ENCODE measurements at places on chromosomes 12 and 14.

GRCh38 chr12:104063712-104064030 is 660 bp upstream of the HCFC2 start:
- DNase-seq = no peak

- DNase-seq = no peak
Observed at GRCh38 chr12:26135571-26135970, 10.7 kb upstream of the BHLHE41 start.

DNA sequence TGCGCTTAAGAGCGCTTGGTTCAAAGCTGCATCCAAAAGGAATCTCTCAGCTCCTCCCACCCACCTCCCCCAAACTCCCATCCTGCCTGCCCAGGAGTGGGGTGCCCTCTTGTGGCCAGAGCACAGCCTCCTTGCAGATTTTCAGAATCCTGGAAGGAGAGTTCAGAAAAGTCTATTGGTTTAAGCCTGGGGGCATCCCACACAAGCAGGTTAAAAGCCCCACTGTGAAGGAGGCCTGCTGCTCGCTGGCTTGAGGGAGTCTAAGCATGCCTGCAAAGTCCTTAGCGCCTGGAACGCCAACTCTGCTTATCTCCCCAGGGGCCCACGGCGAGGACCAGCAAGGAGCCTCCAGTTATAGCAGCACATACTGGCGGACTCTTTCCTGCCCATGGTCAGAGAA is 297.1 kb downstream of the KSR2 start:
- DNase-seq = no peak

- no peak for DNase-seq
Observed at GRCh38 chr12:3317841-3318501, 173.0 kb upstream of the PRMT8 start.

GRCh38 chr12:22797701-22798100 is 172.7 kb downstream of the ETNK1 start:
- no peak for DNase-seq

DNA sequence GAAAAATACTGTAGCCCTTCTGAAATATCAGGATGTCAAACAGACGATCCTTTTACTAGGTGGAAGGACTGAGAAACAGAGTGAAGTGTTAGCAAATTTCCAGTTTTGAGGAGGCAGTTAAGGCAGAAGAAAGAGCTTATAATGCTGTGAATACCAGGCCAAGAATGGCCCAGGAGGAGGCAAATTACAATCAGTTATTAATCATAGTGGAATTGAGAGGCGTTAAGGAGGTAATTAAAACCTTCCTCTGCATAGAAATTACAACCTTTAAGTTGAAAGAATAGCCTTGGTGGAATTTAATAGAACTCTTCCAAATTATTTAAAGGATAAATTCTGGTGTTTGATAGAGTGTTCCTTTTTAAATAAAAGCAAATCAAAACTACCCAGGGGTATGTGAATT is 590.9 kb upstream of the SEL1L start:
- DNase-seq = no peak

DNA sequence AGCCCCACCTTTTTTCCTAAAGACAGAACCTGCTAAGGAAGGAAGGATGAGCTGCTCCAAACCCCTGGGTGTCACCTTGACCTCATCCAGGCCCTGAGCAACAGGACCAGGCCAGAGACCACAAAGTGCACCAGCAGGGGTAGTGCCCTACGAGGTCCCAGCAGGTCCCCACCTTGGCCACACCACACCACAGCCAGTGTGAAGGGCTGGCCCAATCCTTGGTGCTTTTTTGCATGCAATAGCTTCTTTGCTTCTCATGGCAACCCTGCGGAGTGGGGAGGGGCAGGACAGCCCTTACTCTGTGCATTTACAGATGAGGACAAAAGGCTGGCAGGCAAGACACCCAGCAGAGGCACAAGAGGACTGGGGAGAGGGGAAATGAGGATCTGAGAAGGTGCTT is 352.6 kb downstream of the BCL11B start:
- no peak for DNase-seq
